ENCODE measurements at places on chromosomes 2 and 18.
A peak's percentile ranks its signal among the peaks of the same experiment; 100 is the strongest.

DNA sequence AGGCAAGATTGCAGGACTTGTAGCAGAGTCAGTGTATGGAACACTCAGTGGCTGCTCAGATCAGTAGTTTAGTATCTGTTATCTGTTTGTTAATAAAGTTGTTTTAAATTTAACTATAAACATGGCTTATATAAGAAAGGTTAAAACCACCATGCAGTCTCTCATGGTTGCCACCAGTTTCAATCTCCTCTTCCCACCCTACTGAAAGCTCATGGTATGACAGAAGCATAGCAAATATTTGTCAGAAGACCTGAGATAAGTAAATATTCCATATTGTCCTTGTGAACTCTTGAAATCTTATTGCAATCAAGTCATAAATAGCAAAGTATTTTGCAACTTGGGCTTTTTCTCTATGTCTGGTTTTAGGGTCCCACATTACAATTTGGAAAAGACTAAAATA is 2.1 kb upstream of the COL5A2 start:
- no peak for DNase-seq

GRCh38 chr2:115294999-115295398 is 852.6 kb downstream of the DPP10 start:
- no peak for DNase-seq

GRCh38 chr2:136135921-136136906 is 18.3 kb upstream of the CXCR4 start:
- peak; percentile 77 for DNase-seq

GRCh38 chr2:140117386-140117785 is 1337.2 kb upstream of the NXPH2 start:
- DNase-seq, result no peak

DNA sequence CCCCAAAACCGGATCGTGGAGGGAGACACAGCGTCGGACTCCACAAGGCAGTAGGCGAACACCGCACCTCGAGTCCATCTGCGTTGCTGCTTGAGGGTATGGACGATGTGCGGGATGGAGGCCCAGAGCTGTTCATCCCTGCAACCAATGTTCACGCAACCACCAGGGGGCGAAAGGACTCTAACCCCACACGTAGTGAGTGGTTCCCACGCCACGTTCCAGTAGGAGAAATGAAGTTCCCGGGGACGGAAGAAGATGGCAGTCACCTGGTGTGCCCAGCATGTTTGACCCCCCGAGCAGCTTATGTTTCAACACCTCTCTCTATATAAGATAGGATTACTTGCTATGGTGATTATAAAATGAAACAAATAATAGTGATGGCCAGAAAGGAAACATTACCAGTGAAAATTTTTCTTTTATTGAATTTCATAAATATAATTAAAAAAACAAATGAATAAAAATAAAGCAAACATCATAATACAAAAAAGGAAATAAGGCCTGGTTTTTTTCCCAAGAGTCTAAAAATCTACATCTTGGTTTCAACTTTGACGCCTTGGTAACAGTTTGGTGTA is 184.3 kb downstream of the SH3BP4 start:
- peak; percentile 91 for DNase-seq

DNA sequence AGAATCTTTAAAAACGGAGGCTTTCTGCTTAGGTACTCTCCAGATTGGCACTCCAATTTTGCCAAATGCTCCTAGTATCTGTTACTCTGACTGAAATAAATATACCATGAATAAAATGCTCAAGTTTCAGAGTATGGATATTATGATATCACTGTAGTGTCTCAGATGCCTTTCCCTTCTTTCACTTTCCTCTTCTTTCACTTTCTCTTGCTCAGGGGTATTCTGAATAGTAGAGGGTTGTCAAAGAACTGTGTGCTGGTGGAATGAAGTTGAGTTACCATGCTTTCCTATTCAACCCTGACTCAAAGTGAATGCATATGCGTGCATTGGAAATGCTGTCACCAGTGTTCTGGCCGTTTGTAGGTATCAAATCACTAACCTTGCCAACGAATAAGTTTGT is 1015.2 kb upstream of the FANCL start:
- DNase-seq, result no peak

DNA sequence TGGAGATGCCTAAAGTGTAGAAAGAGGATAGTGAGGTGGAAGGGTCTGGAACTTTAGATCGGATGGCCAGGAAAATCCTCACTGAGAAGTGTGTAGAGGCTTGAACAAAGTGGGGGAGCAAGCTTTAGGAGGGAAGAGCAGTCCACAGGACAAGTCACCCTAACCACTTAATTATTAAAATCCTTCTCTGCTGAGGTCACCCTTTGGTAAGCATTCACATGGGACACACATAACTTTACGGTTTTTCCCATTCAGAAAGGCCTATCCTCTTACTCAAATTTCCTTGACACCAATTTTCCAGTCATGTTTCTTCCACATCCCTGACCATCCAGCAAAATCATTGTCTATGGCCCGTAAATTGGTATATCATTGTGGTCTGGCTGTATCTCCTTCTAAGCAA is 31.0 kb upstream of the ZEB2 start:
- no peak for DNase-seq

- no peak for DNase-seq
Observed at GRCh38 chr2:18209934-18210639, 331.6 kb downstream of the KCNS3 start.

GRCh38 chr2:143704451-143705106 is 575.4 kb downstream of the ARHGAP15 start:
- no peak for DNase-seq

DNA sequence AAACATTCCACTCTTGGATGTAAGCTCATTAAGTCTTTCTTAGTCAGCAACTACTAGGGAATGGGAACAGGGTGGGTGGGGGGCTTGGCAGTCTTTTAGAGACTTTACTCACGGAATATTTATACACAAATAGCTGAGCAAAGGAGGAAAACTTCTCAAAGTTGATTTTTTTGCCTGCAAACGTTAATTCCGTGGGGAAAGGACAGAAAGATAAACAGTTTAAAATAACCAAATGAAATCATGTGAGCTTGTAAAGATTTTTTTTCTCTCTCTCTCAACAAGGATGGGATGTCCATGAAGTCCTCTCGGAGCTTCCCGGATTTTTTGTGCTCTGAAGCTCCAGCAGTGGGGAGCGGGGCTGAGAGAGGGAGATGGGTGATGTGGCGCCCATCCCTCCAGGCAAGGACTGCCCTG is 32.2 kb upstream of the MAT2A start:
- no peak for DNase-seq

GRCh38 chr18:61635901-61636528 is 256.8 kb downstream of the RNF152 start:
- DNase-seq, result peak; percentile 84

DNA sequence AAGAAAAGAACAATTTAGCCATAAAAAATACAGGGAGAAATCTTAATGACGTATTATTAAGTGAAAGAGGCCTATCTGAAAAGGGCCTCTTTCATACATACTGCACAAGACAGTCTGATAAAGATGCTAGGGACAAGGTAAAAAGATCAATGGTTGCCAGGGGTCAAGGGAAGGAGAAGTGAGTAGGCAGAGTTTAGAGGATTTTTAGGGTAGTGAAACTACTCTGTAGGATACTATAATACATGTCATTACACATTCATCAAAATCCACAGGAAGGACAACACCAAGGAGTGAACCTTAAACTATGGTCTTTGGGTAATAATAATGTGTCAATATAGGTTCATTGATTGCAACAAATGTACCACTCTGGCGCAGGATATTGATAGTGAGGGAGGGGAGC is 289.3 kb downstream of the FSIP2 start:
- no peak for DNase-seq

GRCh38 chr2:42156721-42157120 is 12.4 kb upstream of the EML4 start:
- no peak for DNase-seq

GRCh38 chr2:56086336-56086735 is 97.5 kb upstream of the CCDC85A start:
- no peak for DNase-seq

- DNase-seq, result no peak
Observed at GRCh38 chr2:188278388-188279092, 13.1 kb upstream of the GULP1 start.

DNA sequence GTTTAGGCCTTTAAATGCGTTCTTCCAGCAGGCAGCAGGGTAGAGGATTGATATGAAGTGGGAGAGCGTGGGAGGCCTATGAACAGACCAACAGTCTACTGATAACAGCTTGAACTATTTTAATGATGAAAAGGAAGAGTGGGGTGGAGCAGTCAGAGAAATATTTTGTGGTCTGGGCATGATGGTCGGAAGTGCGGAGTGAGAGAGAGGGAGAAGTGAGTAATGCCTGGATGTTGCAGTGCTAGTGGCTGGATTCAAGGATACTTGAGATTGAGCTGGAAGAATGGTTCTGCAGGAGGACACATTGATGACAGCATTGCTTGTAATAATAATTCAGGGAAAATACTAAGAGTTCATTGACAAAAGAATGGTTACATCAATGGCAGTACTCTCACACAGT is 151.0 kb upstream of the DAPL1 start:
- no peak for DNase-seq

- DNase-seq, result no peak
Observed at GRCh38 chr2:3073041-3073595, 304.5 kb downstream of the EIPR1 start.

GRCh38 chr2:165373278-165374010 is 96.1 kb upstream of the CSRNP3 start:
- no peak for DNase-seq

DNA sequence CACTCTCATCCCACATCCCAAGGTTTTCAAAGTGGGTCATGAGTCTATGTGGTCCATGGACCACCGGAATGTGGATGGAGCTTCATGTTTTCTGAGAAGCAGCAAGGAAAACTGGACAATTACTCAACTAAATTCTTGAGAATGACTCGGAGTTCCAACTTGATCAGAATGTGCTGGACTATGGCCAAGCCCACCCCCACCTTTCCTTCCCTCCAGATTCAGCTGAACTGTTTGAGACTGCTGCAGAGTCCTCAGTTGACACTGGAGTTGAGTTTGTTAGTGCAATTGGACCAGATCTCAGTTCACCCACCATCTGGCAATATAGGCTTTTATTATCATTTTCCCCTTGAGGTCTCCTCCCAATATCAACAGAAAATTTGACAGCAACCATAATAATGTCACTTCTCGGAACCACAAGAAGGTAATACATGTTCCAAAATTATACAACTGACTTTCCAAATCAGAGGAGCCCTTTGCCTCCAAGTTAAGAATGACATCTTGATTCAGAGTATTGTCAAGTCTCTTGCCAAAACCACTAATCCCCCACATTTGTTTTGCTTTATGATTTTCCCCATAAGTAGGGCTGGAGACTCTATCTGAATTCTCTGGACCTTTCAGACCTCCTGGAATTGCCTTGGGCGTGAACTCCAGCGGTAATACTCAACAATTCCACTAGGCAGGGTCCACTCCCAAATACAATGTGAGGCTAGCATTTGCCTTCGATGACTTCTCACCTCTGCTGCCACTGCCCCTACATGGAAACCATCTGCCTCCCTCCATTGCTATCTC is 8.8 kb downstream of the COL4A4 start:
- no peak for DNase-seq

- no peak for DNase-seq
Observed at GRCh38 chr2:112824694-112825085, 11.9 kb downstream of the IL1B start.

DNA sequence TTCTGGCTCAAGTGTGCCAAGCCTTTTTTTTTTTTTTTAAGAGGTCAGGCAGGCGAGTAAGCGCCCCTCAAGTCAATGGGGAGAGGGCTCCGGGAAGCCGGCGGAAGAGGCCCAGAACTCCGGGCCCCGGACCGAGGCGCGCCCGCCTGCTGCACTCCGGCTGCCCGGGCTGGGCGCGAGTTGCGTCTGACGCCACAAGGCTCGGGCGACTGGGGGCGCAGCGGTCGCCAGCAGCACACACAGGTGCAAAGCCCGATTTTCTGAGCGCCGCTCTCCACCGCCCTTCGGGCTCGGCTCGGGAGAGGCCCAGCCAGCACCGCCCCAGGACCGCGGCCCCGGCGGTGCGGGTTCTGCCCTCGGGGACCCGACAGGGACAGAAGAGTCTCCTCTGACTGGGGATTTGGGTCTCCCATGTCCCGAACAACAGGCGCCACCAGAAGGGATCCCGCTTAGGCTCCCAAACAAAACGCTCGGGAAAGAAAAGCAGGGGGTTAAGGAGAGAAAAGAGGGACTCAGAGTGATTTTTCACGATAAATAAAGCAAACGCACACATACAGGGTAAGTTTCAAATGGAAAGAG is 787 bp downstream of the ERBB4 start:
- DNase-seq, result no peak

DNA sequence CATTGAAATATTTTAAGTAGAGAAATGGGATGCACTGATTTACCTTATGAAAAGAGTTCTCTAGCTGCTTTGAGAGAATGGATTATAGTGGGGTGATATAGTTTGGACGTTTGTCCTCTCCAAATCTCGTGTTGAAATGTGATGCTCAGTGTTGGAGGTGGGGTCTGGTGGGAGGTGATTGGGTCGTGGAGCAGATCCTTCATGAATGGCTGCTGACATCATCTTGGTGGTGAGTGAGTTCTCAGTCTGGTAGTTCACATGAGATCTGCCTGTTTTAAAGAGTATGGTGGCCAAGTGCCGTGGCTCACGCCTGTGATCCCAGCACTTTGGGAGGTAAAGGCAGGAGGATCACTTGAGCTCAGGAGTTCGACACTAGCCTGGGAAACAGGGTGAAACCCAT is 58.7 kb upstream of the SH3RF3 start:
- no peak for DNase-seq

DNA sequence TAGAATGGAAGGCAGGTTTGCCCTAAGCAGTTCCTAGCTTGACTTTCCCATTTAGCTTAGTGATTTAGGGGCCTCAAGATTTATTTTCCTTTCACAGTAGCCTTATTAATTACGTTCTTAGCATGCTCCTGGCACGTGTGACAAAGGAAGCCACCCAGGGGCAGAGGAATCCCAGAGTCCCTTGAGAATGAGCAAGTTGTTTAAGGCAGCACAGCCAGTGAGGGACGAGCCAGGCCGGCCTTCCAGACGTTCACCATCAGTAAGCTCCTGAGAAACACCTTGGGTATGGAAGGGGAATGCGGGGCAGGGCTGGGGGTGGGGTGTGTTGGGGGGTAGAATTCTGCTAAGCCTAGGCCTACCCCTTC is 76.3 kb downstream of the SOWAHC start:
- no peak for DNase-seq

DNA sequence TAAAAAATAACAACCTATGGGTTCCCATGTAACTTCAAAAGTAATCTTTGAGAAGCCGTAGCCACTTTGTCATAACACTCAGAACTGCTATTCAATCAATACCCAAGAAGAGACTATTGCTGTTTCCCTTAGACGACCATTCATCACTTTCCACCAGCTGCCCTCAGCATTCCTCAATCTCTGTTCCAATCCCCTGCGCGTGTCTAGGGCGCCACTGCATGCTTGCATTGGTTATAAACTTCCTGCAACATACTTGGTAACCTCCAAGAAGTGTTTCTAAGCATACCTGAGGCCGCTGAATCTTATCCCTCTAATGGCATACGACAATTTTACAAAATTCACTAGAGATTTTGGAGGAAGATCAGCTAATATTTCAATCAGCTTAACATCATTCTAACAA is 134.2 kb downstream of the LAMA1 start:
- DNase-seq, result no peak

DNA sequence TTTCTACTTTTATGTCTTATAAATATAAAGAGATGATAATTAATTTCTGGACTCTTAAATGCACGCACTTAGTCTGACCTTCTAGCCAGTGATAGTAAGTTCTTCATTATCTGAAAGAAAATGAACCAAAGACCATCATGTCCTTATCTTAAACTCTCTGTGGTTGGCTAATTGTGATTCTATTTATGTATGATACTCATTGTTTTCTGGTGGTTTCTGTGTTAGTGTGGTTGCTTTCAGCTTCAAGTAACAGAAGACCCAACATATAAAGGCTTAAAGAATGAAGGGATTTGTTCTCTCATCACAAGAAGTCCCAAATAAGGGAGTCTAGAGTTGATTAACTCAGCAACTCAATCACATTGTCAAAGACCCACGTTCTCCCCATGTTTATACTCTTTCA is 225.2 kb upstream of the TANK start:
- DNase-seq, result no peak
